ENCODE measurements at places on chromosomes 3 and 15. TPM values are rescaled to one million over a fixed set of nuclear protein-coding genes. Genes with fewer than 3 reads are reported as not detected.

ATP2B2 gene
- total RNA-seq = not detected

CRABP1 gene
- not detected for total RNA-seq

PLIN1 gene
- 0.44 TPM for total RNA-seq

ANKRD34C gene
- not detected for total RNA-seq

All from activated CD8-positive, alpha-beta memory T cell treated with anti-CD3 and anti-CD28 coated beads for 36 hours (primary cell).